ENCODE measurements at places on chromosomes 3 and 15.

- DNase-seq = no peak
These were observed 118.8 kb downstream of the ECT2 start for GRCh38 chr3:172869368-172869771.

DNA sequence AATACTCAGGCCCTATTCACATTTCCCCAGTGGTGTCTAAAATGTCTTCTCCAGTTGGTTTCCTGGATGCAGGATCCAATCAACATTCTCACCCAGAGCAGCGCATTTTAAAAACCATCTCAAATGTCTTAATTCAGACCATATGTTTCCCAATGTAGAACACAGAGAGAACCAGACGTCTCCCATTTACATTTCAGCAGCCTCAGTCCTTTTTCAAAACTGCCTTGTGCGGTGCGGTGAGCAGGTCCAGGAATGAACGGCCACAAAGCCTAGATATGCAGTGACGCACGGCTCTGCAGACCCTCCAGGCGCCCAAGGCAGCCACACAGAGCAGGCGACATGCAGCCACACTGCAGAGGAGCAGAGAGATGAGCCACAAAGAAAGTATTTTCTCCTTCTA is 66.1 kb upstream of the MEX3B start:
- no peak for DNase-seq

- DNase-seq = no peak
These were observed 415.7 kb upstream of the THBS1 start for GRCh38 chr15:39165020-39165706.

DNA sequence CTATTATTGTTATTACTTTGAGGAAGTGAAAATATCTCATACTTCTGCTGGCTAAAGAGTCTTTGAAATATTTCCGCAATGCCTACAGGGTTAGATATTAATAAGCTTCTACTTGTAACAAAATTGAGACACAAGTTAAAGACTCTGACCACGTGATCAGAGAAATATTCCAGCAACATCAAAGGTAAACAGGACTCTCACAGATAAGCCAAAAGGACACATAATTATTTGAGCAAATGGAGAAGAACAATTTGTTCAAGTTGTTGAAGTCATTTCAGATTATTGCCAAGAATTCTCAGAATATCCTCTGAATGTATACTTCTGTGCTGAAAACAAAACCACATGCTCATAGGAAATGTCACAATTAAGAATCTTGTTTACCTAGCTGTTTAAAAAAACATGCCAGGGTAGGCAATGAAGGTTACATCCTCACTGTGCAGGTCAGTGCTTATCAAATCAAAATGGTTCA is 225.8 kb upstream of the ALCAM start:
- no peak for DNase-seq

DNA sequence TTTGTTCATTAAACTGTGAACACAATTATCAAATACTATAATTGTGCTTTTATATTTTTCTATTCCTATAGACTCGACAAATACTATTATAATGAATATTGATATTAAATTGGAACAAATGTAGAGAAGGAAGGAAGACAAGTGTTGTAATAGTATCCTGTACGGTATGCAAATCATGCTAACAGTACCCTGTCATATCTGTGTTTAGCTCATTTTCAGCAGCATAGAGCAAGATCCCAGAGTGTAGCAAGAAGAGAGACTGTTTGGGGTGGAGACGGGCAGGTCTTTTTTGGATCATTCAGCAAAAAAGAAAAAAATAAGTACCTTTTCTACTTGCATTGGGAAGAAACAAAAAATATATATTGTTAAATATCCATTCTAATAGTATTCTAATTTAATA is 224.1 kb downstream of the TPRG1 start:
- no peak for DNase-seq

DNA sequence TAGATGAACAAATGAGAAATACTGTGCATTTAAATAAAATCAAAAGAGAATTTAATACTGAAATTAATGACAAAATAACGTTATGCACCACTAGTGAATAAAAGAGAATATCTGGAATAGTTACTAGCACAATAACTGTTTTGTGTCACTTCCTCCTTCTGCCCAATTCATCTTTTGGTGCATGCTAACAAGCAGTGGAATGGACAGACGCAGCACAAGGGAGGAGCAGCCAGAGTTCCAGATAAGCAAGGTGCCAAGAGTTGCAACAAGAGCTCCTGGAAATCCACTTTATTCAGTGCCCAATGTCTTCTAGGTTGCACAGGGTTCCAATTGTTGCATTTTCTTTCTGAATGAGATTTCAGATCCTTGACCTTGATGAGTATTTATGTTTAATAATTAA is 66.5 kb upstream of the PLXND1 start:
- no peak for DNase-seq

GRCh38 chr3:32186097-32186496 is 52.4 kb upstream of the CMTM8 start:
- no peak for DNase-seq

- no peak for DNase-seq
These were observed 37.6 kb downstream of the SLCO3A1 start for GRCh38 chr15:91891101-91891500.

- no peak for DNase-seq
These were observed at the start of gene MAP1A for GRCh38 chr15:43517354-43518196. MAP1A (plus strand) TSS chr15:43517608; CDS start chr15:43521474, 3,866 bp downstream.

- DNase-seq = no peak
These were observed 14.1 kb downstream of the ZXDC start for GRCh38 chr3:126461450-126462070.

DNA sequence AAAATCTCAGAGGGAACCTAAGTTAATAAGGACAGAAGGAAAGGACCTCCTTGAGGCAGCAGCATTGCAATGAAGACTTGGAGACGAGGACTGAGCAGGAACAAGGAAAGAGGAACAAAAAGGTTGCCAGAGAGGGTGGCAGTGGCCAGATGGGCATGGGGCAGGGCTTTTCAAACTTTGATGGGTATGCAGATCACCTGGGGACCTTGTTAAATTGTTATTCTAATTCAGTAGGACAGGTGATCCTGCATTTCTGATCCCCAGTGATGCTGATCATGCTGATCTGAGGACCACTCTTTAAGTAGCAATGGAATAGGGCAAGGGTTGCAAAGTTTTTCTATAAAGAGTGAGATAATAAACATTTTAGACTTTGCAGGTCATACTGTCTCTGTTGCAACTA is 11.1 kb downstream of the COL6A6 start:
- no peak for DNase-seq

GRCh38 chr15:88243895-88244787 is 12.4 kb downstream of the NTRK3 start:
- no peak for DNase-seq

DNA sequence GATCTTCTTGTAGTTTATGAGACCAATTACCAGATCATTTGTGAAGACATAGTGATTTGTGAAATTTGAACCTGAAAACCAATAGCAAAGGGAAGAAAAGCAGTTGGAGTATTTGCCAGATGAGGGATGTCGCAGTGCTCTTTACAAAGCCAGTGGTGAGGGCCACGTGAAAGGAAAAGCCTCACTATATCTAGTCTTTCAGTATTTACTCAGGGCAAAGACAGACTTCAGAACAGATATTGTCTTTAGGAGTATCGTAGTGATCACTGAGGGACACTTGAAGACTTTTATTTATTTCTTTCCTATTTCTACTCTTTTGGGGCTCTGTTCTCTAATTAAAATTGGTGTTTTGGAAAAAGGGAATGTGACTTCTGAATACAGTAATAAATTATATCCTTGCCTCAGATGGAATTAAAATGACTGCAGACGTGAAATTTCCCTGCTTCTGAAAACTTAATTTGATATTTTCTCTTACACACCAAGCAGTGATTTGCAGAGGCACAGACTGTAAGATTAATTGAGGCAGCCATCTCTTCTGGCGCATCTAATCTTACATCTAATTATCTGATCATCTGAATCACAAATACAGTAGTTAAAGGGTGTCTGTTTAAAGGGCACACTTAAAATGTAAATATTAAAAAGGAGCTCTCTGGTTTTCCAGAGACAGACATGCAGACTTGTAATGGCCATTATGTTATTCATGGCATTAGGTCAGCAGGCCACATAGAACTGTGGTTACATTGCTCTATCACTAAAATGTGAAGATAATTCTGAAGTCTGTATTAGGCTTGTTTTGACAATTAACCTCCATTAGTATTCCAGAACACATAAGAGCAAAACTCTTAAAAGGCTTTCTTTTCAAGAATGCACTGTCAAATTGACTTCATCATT is 193.0 kb upstream of the GOLIM4 start:
- DNase-seq = no peak

DNA sequence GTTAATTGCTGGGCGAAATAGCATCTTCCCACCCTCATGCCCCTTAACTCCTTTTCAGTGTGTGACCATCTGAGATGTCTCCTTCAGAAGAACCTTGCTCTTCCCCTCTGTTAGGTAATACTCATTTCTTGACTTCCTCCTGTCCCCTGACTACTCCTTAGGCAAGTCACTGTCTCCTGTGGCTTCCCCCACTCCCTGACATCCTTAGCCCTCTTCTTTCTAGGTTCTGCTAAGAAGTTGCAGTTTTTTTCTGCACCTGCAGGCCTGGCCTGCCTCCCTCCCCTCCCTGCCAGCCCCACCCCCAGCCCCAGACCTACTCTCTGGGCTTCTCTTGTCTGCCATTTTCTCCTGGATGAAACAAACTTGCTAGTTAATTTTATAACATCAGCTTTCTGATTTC is 15.2 kb upstream of the EID1 start:
- DNase-seq = no peak

GRCh38 chr3:46717447-46718231 is at the start of gene PRSS50:
PRSS50 (minus strand) TSS chr3:46717869; CDS start chr3:46717824, 45 bp downstream.
- no peak for DNase-seq

DNA sequence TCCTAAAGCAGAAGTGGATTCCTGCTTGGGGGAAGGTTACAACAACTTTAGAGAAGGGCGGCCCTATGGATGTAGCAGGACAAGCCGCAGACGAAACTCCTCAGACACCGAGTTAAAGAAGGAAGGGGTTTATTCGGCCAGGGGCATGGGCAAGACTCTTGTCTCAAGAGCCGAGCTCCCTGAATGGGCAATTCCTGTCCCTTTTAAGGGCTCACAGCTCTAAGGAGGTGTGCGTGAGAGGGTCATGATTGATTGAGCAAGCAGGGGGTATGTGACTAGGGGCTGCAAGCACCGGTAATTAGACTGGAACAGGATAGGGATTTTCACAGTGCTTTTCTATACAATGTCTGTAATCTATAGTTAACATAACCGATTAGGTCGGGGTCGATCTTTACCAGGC is 879 bp upstream of the PDHB start:
- no peak for DNase-seq

DNA sequence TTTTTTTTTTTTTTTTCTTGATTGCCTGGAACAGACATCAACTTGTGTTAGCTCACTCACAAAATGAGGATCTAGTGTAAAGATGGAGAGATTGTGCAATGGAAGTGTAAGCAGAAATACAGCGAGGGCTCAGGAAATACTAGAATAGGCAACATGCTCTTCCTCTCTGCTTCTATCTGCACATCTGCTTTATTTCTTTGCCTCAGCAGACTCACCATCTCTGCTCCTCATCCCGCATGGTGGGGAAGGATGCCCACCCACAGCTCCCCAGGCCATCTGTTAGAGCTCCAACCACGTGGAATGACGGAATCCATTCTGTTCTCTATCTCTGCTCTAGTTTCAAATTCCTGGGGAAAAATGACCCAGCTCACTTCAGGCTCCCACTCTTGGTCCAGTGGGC is 128.0 kb upstream of the ADAMTS9 start:
- DNase-seq = no peak

DNA sequence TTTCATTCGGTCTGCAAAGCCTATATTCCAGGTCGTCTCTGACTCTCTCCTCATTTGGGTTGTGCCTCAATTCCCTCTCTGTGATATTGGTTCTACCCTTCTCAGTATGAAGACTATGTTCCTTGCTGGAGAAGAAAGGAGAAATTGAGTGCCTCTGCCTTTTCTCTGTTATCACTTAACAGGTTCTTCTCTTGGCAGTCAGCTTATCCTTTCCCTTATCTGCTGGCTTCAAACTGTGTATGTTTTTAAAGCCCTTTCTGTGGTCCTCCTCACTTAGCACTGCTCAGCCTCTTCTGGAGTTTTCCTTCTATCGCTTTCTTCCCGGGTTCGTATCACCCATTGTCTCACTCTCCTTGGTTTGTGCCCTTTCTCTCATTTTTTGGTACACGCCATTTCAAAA is 65.3 kb upstream of the FSTL1 start:
- no peak for DNase-seq

DNA sequence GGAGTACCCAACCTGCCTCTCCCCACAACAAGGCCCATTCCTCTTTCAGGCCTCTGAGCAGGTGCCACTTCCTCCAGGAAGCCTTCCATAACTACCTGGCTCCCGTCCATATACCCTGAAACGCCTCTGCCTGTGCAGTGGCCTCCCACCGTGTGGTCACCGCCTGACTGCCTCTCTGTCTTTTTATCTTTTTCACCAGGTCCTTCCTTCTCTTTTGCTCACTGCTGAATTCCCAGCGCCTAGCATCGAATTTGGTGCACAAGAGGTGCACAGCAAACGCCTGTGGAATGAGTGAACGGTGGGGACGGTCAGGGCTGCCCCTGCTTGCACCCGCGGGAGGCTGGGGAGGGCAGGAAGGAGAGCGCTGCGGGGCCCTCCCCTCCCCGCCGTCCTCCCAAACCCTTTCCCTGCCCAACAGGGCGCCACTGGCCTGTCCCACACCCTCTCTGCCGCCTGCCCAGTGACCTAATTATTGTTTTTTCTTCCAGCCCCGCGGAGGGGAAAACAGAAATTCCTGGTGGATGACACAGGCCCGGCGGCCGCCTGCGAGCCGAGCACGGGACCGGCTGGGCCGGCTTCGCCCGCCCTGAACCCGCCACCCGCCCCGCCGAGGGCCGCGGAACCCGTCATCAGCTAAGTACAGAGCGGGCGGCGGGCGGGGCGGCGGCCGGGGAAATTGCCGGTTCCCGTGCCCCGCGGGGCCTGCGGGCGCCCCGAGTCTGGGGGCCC is 140.1 kb downstream of the SMAD6 start:
- DNase-seq = no peak

DNA sequence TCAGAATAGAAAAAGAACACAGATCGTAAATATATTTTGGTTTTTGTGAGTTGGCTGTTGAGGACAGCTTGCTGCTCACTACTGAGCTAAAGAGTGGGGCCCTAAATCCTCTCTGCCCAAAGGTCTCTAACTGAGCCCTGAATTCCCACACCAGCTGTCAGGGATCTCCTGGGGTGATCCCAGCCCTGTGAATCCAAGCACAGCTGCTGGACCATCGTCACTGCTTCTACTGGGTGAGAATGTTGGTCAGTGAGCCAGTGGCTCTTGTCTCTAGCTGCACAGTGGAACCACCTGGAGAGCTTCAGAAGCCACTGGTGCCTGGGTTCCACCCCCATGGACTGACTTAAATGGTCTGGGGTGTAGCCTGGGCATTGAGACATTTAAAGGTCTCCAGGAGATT is 90.5 kb upstream of the IL12A start:
- no peak for DNase-seq

- no peak for DNase-seq
These were observed 3.9 kb downstream of the GRM2 start for GRCh38 chr3:51710631-51711351.

DNA sequence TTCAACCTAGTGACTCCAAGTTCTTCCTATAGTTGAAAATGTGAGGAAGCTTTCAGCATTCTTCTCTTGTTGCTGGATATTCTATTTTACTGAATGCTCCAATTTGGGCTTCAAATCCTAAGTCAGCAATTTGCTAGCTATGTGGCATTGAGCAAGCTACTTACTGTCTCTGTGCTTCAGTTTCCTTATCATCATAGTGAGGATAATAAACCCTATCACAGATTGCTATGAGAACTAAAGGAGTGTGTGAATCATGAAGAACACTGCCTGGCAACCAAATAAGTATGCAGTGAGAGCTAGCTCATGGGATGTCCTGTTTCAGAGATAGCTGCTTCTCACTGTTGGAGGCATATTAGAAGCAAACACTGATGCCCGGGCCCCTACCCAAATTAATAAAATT is 163.8 kb upstream of the CDIN1 start:
- DNase-seq = no peak
